Glomerular endothelial cell (primary cell): ENCODE measurements at places on chromosomes 13 and 19.

DNA sequence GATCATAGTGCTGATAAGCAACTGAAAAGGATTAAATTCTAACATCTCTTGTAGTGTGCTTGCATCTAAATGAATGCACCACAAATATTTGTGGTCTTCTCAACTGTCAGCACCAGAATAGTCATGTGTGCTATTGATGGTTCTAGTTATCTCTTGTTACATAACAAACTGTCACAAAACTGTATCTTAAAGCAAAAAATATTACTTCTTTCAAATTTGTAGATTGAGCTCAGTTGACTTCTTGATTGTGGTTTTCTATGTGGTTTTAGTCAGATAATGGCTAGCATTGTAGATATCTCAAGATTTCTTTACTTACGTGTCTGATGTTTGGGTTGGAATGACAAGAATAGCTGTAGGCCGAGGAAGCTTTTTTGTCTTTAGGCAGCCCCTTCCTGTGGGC is 431.3 kb downstream of the SLITRK6 start:
- no peak for DNase-seq

DNA sequence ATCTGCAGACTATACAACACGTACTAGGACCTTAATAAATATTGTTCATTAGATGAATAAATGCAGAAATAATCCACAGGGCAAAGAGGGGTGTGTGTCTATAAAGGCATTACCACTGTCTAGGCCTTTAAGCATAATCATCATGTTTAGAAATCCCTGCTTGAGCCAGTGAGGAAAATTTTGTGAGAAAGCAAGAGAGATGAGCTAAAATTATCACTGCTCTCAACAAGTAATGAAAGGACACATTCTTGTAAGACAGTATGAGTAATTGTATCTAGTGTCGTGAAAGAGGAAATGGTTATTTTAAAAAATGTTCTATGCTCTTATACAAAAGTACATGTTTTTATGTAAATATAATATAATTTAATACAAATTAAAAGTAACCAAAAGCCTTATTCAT is 1699.4 kb downstream of the PCDH9 start:
- DNase-seq: no peak

DNA sequence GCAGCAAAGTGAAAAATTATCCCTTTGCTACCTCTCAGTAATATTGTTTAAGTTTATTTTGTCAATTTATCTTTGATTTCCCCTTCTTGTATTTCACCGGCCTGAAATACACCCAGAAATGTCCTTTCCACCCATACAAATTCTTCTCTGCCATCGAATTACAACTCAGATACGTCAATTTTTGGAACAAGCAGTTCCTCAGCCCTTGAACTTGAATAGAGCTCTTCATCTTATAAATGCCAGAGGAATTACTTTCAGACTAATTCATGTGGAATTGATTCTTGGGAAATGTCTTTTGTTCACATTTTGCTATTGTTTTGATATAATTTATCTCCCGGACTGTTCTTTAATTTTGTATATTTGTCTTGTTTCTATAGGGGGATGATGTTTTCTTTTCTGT is 1359.3 kb upstream of the MIR17HG start:
- DNase-seq: no peak

DNA sequence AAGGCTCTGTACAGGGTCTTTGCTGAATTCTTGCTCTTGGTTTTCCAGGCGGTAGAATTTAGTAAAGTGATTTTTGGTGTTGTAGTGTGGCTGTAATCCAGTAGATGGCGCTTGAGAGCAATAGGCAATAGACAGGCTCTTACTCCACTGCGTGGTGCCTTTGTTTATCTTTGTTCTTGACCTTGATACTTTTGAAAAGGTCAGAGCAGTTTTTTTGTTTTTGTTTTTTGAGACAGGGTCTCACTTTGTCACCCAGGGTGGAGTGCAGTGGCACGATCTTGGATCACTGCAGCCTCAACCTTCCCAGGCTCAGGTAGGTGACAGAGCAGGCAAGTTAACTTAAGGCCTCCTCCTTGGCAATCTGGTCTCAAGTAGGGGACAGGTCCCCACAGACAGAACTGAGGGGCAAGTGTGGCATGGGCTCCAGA is 12.2 kb upstream of the LILRA5 start:
- DNase-seq: peak; percentile 25

GRCh38 chr19:16139752-16140151 is 3.7 kb upstream of the HSH2D start:
- no peak for DNase-seq

DNA sequence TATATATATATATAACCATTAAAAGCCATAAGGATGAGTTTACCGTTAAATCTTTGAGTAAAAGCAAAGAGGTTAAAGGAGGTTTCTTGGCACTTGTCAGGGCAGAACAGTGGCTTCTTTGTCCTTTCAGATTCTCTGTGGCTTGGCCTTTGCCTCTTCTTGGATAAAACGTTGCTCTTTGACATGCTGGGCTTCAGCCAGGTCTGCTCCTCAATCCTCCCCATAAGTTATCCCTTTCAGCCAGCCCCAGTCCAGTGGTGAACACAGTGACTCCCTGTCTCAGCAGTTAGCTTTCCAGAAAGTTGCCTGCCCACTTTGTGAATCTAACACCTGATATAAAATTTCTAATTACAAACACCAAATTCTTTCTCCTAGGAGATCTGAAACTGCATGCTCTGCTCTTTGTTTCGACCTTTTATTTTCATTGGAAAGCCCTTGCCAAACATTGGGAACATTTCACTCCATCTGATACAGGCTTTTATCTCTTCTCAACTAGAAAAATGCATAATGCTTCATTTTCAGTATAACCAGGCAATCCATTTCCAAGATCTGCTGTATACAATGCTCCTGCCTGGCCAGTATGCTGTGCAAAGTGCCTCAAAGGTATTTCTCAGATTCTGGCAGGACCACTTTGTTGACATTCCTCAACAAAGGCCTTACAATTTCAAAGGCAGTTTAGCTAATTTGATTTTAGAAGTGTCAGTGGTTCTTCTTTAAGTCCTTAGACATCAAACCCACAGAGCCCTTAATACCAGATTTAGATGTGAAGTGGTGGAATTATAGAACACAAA is 16.2 kb upstream of the MED4 start:
- DNase-seq: no peak

- DNase-seq: no peak
Measured at GRCh38 chr19:14809272-14810057, 25.5 kb downstream of the OR7A5 start.

DNA sequence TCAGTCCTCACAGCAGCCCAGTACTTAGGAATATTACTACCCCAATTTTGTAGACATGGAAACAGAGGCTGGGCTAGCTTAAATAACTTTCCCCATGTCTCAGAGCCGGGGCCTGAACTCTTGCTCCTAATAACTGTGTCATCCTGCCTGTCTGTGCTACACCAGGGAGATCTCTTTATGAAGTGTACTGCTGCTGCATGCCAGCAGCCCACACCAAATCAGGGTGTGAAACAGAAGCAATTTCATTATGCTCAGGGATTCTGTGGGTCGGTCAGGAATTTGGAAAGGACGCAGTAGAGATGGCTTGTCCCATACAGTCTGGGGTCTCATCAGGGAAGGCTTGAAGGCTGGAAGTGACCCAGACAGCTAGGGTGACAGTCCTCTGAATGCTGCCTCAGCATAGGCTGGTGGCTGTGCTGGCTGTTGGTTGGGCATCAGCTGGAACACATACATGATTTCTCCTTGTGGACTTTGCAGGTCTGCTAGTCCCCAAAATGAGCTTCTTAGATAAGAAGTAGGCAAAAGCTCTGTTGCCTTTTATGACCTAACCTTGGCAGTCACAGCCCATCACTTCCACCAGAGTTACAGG is 22.6 kb downstream of the ZNF507 start:
- DNase-seq: no peak

DNA sequence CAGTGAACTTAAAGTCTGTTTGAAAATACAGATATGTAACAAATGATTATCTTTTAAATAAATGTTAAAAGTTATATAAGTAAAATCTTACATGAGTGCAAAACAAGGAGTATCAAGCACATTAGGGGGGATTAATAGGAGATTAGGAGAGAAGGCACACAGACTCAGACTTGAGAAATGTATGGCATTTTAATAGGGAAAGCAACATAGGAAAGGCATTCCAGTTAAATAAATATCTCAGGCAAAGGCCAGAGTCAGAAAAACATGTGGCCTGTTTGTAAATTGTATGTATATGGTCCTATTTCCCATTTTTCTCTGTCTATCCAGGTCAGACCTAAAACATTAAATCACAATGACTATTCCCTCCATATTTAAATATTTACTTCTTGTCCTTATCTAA is 462.7 kb downstream of the GPC6 start:
- DNase-seq: no peak

DNA sequence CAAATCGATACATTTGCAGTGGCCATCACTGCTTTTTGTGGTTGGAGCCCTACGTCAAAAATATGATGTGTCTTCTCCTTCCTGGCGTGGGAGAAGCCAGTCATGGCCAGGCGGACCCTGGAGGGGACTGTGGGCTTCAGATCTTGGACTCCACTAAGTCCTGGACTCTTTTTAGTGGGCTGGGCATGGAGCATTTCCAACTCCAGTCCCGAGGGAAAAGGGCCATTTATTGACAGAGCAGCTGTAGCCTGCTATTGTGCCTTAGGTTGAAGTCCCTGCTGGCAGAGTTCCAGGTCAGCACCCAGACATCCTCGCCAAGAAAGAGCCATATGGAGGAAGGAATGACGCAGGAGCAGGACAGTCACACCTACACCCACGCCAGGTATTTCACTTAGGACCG is 179.2 kb upstream of the ZNF507 start:
- DNase-seq: no peak

DNA sequence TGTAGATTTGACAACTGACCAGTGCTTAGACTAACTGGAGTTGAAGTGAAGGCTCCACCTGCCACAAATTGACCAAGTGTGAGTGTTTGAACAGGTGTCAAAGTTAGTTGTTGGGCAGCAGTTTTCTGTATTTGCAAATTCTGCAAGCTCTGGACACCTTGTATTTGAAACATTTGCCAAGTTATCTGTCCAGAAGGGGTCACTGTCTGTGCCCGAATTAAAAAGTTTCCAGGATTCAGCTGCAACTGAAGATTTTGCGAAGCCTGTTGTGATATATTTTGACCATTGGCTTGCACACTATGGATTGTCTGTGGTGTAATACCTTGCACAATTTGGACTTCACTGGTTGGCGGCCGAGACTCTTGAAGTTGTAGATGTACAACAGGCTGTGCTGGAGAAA is 1690.7 kb downstream of the SLITRK5 start:
- no peak for DNase-seq

- no peak for DNase-seq
Measured at GRCh38 chr19:15249972-15250639, 17.9 kb upstream of the EPHX3 start.

GRCh38 chr13:73177916-73178565 is 119.2 kb downstream of the KLF5 start:
- no peak for DNase-seq

GRCh38 chr19:40232479-40232878 is 6.0 kb upstream of the CCNP start:
- DNase-seq: no peak

- no peak for DNase-seq
Measured at GRCh38 chr19:14412324-14412995, 6.7 kb downstream of the DDX39A start.

- DNase-seq: no peak
Measured at GRCh38 chr19:30223866-30224688, 148.1 kb upstream of the ZNF536 start.

DNA sequence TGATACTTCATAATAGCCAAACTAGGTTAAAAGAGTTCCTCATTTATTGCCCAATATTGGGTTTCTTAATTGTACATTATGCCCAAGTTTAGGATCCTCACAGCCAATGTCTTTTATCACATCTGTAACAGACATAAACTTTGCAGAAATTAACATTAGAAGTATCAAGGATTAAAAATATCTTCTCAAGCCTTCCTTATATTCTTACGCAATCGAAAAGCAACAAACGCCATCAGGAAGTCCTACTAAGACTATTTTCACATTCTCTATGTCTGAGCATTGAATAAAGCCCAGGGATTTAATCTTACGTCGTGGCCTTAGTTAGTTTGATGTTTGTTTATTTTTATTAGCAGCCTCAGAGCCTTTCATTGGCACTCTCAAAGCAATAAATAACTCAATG is 1660.4 kb upstream of the MIR17HG start:
- no peak for DNase-seq

DNA sequence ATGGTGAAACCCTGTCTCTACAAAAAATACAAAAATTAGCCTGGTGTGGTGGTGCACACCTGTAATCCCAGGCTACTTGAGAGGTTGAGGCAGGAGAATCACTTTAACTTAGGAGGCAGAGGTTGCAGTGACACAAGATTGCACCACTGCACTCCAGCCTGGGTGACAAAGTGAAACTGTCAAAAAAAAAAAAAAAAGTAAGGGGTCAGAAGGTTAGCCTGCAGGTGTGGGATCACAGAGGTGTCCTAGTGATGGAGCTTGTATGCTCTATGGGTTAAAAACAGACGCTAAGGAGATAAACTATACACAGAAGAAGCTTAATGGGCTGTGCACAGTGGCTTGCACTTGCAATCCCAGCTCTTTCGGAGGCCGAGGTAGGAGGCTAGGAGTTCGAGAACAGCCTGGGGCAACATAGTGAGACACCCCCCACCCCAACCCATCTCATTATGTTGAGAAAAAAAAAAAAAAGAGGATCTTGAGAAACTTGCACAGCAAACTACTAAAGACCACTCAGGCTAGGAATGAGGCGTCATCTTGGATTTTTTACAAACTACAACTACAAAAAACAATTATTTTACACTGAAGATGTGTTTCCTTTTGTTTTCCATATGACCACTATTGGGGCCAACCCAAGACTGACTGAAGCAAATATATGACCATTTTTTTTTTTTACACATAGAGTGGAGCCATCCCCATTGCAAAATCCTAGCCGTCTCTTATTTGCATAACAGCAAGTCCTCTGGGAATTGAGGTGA is 7.9 kb downstream of the FOSB start:
- no peak for DNase-seq

- no peak for DNase-seq
Measured at GRCh38 chr19:5719274-5719960, 529 bp downstream of the LONP1 start.

- DNase-seq: no peak
Measured at GRCh38 chr13:25768838-25769237, 283.0 kb downstream of the SHISA2 start.

- no peak for DNase-seq
Measured at GRCh38 chr13:38462605-38463004, 113.0 kb downstream of the UFM1 start.
